ENCODE measurements at places on chromosomes 12 and 14.

- no peak for DNase-seq
Observed at GRCh38 chr12:26298785-26299621, 103.6 kb downstream of the SSPN start.

GRCh38 chr14:44529026-44529425, 21.9 kb upstream of the FSCB start:
- DNase-seq: no peak

GRCh38 chr12:9750276-9751203, 10.2 kb downstream of the CD69 start:
- DNase-seq: peak; percentile 67

GRCh38 chr12:26666286-26666685, 166.7 kb downstream of the ITPR2 start:
- no peak for DNase-seq

DNA sequence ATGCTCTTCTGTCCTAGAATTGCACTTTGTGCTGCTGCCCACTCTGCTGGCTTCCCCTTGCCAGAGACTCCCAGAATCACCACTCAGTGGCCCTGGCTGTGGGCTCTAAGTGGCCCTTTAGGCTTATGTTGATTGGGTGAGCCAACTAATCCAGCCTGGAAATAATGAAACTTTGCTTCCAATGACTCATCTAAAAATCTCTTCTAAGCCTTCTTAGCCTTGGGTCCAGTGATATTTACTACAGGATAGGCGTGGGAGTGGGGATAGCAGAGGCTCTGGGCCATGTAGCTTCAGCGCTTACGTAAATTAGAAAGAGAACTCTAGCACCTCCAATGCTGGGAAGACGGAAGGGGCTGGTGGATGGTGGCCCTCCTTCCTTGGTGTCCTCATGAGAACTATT, 137.9 kb downstream of the TTC8 start:
- no peak for DNase-seq

- DNase-seq: no peak
Observed at GRCh38 chr12:124668602-124669001, 101.2 kb upstream of the NCOR2 start.

DNA sequence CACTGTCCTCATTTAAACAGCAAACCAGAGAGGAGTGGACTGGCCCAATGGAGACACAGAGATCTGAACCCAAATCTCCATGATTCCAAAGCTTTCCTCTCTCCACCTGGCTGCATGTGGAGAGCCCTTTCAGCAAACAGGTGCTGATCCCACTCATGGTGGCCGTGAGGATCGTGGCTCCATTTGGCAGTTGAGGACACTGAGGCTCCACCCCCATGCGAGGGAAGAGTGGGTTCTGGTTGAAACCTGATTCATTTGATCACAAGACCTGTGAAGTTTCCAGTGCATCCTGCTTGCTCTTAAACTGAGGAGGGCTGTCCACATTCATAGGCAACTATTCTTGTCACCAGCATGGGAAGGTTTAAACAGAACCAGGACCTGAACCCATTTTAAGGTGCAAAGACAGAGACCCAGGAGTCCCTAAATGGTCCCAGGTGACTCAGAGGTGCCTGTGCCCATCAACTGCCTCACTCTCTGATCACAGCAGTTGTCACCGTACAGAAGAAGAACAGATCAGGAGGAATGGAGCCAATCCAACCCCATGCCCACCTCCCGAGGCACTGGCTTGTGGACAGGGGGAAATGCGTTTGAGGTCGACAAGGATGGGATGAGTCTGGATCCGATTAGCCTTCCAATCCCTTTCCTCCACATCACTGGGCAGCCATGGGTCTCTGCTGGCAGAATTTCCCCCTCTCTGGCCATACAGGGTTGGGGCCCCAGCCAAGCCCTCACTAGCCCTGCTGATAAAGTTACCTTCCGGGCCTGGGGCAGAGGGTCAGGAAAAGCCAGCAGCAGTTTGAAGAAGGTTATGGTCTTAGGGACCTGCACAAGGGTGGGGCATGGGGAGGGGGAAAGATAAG, 45.5 kb upstream of the BCL11B start:
- DNase-seq: no peak
